ENCODE measurements at places on chromosomes 3 and 15.

DNA sequence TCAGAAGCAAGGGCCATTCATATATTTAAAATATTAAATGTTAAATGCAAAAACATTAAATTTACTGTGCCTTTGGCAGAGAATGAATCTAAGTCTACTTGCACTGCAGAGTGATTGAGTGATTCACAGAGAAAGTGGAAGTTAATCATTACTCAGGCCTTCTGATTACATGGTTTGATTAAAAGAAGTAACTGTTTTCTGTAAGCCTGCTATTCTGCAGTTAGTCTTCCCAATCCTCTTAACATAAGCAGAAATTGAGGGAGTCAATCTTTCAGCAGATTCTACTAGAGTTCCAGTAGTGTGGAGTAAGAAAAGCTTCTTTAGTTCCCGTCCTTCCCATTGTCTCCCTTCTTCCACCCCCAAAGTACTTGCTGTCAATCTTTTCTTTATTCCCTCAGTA is 1.5 kb downstream of the NLGN1 start:
- DNase-seq, result no peak

GRCh38 chr3:117962750-117963149 is 1071.9 kb downstream of the IGSF11 start:
- DNase-seq, result no peak

DNA sequence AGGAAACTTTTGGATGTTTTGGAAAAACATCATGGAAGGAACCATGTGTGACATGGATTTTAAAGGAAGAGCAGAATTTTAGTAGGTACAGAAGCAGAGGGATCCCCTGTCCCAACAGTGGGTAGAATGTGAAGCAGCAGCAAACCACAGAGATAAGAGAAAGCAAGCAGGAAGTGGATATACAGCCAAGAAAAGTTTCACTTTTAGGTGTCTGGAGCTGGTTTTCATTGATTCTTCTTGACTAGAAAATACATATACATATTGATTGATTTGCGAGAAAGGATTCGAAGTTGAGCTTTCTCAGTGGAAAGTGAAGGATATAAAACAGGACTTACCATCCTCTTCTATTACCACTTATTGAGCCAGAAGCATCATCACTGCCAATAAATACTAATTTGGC is 133.5 kb downstream of the KCNMB2 start:
- DNase-seq, result no peak

GRCh38 chr3:38579551-38580449 is 69.7 kb downstream of the SCN5A start:
- no peak for DNase-seq

DNA sequence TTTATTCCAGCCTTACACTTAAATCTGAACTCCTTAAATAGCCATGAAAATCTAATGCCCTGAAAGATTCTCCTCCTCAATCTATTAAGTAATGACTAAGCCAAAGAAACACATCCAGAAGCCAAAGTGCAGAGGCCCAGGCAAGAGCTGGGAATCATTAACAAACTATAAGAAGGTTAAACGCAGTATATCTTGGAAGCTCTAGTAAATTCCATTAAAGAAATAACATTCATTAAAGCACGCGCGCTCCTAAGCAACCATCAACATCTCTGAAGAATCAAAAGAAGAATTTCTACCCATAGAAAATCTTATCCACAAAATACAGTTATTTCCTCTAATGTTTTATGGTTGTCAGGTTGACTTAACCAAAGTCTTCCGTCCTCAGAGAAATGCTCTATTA is 29.5 kb downstream of the MB21D2 start:
- DNase-seq, result no peak

GRCh38 chr15:67639591-67639990 is 97.1 kb downstream of the MAP2K5 start:
- DNase-seq, result no peak

GRCh38 chr3:73203101-73203500 is 141.6 kb downstream of the EBLN2 start:
- DNase-seq, result no peak

DNA sequence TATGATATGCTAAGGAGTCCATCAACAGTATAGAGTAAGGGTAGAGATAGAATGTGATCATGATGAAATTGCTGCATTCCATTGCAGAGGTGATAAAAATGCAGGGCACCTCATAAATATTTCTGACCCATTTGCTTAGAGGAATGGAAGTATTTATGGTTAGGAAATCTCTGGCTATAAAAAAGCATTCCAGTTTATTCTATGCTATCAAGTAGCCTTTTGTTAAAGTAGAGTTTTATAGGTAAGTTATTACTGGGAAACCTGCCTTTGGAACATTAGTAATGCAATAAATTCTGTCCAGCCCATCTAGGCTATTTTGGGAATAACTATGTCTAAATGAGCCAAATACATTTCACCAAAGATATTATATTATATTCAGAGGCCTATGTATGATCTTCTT is 19.8 kb upstream of the STRIT1 start:
- no peak for DNase-seq

DNA sequence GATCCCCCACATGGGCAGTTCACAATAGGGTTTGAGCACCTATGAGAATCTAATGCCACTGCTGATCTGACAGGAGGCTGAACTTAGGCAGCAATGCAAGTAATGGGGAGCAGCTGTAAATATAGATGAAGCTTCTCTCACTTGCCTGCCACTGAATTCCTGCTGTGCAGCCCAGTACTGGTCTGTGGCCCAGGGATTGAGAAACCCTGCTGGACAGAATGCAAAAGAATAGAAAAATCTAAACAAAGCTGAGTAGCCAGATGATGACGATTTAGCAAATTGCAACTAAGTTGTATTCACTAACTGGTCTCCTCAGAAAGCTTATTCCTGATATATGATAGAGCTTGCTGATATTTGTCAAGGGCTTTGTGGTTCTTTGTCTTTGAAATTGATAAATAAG is 34.3 kb upstream of the APH1B start:
- no peak for DNase-seq

GRCh38 chr3:145971186-145971585 is 189.8 kb downstream of the PLOD2 start:
- DNase-seq, result no peak

DNA sequence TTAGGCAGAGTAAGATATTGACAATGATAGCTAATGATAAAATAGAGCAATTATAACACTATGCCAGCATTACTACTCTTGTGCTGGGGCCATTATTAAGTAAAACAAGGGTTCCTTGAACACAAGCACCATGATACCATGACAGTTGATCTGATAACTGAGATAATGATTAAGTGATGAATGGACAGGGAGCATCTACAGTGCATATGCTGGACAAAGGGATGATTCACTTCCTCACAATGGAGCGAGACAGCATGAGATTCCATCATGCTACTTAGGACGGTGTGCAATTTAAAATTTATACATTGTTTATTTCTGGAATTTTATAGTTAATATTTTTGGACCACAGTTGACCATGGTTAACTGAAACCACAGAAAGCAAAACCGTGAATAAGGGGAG is 156.6 kb downstream of the FHIT start:
- no peak for DNase-seq

Measured in activated CD8-positive, alpha-beta memory T cell treated with anti-CD3 and anti-CD28 coated beads, Interleukin-2, amount 50 U/mL, for 4 hours (primary cell).